ENCODE measurements at places on chromosomes 11 and 22.

GRCh38 chr11:124756753-124757227, 4.7 kb upstream of the VSIG2 start:
- no peak for DNase-seq

DNA sequence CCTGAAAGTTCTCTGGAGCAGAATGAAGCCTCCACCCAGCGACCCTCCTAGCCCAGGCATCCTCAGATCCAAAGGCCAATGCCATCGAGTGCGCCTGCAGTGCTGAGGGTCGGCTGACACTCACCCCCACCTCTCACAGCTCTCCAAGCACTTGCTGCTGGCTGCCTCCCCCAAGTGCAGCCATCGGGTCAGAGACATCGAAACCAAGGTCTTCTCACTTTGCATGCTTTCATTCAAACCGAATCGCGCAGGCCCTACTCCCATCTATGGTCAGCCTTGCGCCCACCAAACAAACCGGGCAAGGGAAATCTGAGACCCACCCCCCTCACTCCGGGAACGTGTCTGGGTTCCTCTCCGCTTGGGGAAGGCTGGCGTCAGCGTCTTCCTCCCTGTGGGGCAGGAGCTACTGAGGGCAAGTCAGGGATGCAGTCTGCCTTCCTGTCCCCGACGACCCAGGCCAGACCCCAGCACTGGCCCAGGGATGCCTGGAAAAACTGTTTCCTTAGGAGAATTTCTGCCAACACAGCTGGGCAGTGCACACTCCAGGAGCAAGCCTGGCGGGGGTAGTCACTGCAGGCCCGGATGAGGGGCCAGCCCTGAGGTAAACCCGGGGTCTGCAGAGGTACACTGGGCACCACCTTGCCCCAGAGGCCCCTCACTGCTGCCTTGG, 7.0 kb downstream of the WNT7B start:
- no peak for DNase-seq

GRCh38 chr22:22870577-22871404, 16.8 kb upstream of the IGLL5 start:
- no peak for DNase-seq

DNA sequence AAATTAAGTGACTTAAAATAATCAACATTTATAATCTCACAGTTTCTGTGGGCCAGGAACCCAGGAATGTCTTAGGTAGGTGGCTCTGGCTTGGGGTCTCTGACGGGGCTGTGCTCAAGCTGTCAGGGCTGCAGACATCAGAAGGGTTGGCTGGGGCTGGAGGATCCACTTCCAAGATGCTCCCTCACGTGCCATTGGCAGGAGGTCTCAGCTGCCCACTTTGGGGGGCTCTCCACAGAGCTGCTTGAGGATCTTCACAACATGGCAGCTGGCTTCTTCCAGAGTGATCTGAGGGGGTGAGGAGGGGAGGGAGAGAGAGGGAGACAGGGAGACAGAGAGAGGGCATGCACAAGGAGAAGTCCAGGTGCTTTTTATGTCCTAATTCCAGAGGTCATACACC, 18.1 kb downstream of the SLC2A11 start:
- no peak for DNase-seq

GRCh38 chr22:36432592-36433317, 45.0 kb upstream of the MYH9 start:
- no peak for DNase-seq

GRCh38 chr11:92954003-92954402, 15.4 kb upstream of the MTNR1B start:
- DNase-seq = no peak

- no peak for DNase-seq
Observed at GRCh38 chr11:103800406-103801114, 235.9 kb upstream of the DDI1 start.

GRCh38 chr22:45774001-45774670, 102.5 kb downstream of the ATXN10 start:
- DNase-seq = no peak

DNA sequence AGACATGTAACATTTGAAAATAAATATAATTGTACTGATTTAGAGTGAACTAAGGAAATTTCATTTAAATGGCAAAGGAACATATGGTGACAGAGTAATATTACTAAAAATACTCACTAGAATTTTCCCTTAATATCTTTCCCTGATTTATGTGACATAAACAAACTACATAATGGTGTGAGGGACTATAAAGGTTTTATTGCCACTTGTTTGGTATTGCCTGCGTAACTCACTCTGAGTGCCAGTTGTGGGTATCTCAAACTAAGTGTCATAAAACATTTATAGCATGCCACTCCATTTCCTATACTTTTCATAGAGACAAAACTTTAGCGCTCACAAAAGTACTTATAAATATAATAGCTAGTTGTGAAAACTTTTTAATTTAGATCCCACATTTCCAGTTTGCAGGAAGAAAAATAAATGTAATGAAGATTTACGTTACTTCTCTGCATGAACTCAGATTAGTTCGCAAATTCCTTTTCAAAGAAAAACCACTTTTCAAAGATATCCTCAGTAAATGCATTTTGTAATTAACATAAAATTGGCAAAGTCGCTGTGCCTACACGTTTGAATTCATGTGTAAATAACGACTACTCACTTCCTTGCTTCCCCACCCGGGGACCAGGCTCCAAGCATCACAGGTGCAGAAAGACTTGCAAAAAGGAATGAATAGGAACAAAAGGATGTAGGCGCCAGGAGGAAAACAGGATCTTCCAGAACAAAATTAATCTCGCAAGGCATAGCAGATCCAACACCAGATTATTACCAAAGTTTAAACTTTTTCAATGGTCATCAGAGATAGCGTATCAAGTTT, 1.6 kb upstream of the QSER1 start:
- no peak for DNase-seq

- peak; percentile 52 for DNase-seq
Observed at GRCh38 chr11:32316858-32317642, 118.3 kb downstream of the WT1 start.

DNA sequence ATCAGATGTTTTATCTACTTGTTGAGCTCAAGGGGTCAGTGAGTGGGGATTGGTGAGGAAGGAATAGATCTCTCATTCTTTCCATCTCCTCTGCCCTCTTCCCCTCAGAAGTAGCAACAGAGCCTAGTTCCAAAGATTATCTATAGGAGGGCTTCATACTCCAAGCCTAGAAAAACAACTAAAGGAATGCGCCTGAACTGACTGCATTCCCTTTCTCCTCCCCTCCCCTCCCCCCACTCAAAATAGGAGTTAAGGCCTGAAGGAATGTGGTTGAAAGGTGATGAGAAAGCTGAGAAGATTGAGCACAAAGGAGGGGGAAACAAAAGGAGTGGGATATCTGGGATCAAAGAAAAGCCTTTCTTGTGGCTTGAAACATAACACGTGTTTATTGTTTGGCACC, 10.5 kb downstream of the EMSY start:
- no peak for DNase-seq

DNA sequence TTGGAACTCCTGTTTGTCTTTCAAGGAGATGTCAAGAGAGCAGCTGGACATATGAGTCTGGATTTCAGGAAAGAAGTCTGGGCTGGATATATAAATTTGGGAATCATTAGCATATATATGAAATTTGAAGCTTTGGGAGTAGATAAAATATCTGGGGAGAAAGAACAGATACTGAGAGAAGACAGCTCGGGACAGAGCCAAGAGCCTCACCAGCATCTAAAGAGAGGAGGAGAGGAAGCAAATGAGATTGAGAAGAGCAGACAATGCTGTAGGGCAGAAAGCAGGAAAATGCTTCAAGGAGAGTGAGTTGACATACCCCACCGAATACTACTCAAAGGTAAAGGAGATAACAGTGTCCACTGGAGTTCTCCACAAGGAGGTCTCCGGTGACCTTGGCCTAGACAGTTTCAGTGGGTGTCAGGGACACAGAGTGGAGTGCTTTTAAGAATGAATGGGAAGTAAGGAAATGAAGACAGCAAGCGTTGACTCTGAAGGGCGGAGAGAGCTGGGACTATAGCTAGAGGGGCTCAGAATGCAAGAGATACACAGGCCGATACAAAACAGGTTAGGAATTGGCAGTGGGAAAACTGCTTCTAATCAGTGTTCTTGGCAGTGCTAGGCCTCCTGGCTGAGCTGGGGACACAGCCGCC, 862 bp downstream of the APBB1 start:
- no peak for DNase-seq

- no peak for DNase-seq
Observed at GRCh38 chr11:61193596-61193995, 9.7 kb upstream of the PGA3 start.

- peak; percentile 62 for DNase-seq
Observed at GRCh38 chr11:111935317-111936039, 1.7 kb upstream of the DIXDC1 start.

DNA sequence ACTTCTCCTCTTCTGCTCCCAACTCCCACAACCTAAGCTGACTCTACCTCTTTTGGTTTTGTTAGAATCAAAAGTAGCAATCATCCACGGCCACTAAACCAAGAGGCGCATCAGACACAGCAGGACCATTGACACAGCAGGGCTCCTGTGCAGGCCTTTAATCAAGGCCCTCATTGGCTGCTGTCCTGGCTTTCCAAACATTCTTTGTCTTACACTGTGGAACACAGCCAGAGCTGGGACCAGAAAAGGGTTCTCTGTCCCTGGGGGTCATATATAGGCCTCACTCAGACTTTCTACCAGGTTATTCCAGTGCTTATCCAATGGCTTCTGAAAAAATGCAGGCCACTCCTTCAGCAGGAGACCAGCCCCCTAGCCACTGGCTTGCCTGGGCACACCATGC, 212.7 kb upstream of the NTM start:
- DNase-seq = no peak

GRCh38 chr11:32479291-32479690, 44.0 kb upstream of the WT1 start:
- DNase-seq = no peak

GRCh38 chr22:22168190-22168940, 76.2 kb upstream of the VPREB1 start:
- DNase-seq = peak; percentile 88

DNA sequence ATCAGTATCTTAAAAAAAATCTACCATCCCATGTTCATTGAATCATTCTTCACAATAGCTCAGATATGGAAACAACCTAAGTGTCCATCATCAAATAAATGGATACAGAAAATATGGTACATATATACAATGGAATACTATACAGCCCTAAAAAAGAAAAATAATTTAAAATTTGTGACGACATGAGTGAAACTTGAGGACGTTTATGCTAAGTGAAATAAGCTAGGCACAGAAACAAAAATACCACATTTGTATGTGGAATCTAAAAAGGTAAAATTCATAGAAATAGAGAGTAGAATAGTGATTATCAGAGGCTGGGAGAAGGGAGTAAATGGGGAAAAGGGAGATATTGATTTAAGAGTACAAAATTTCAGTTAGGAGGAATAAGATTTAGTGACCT, 38.8 kb downstream of the OR9I1 start:
- no peak for DNase-seq

DNA sequence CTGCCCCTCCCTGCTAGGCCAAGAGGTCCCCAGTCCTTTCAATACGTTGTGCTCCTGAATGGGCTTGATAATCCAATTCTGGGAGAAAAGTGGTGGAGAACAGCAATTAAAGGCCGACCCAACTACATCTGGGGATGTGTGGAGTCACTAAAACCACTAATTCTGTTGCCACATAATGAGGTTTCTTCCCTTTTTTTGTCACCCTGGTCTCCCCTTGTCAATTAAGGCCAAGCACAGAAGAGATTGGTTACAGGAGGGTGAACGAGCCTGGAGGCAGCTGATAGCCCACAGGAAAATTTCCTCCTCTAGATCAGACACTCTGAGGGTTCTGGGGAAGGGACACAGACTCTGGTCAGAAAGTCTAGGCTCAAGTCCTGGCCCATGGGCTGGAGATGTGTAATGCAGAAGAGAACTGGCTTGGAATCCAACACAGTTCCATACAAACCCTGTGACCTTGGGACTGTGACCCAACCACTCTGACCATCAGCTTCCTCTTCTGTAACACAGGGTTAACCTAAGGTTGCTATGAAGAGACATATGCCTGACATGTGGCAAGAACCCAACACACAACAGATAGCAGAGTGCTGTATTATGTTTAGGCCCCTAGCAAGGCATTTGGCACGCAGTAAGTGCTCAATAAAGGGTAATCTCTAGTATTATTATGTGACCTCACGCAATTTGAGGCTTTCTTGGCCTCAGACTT, 146.4 kb downstream of the CHST1 start:
- peak; percentile 15 for DNase-seq

- DNase-seq = no peak
Observed at GRCh38 chr22:44437216-44438055, 60.6 kb downstream of the RTL6 start.

- no peak for DNase-seq
Observed at GRCh38 chr11:84292006-84292405, 1005.8 kb upstream of the CCDC90B start.

- no peak for DNase-seq
Observed at GRCh38 chr11:133545199-133545803, 13.0 kb upstream of the OPCML start.

DNA sequence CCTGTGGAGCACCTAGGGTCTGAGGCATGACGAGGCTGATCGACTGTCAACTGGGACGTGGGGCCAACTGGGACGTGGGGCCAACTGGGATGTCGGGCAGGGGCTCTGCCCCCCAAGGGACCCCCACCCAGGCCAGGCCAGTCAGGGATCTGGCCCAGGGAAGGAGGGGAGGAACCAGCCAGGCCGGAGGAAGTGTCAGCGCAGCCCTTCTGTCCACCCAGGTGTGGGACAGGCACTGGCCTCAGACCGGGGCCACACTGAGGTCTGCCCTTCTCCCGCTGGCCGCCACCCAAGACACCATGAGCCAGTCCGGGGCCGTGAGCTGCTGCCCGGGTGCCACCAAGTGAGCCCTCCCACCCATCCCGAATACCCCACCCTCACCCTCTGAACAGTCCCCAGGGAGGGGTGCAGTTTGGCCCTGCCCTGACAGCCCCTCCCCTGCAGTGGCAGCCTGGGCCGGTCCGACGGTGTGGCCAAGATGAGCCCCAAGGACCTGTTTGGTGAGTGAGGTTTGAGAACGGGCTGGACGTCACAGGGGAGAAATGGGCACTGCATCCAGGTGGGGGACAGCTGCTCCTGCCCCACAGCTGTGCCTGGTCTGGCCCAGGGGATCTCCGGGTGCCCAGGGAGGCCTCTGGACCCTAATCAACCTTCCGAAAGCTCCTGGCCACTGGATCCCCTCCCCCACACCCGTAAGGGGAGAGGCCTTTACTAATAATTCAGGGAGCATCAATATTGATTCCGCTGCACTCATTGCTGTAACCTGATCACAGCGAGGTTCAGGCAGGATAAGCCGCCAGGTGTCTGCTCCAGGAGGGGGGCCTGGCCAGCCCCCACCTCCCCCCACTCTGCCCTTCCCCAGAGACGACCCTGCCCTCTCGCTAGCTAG, 3.3 kb downstream of the EPS8L2 start:
- DNase-seq = no peak

DNA sequence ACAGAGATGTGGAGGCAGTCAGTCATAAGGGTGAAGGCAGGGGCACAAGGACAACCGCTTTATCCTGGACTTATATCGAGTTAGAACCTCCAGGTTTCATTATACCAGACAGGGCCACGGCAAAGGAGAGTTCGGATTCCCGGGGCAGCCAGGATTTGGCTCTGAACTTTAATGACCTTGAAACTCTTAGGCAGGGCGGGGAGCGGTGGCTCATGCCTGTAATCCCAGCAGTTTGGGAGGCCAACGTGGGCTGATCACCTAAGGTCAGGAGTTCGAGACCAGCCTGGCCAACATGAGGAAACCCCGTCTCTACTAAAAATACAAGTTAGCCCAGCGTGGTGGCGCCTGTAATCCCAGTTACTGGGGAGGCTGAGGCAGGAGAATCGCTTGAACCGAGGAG, 1.1 kb upstream of the MYRF start:
- DNase-seq = no peak

GRCh38 chr11:63551889-63552266, 11.3 kb downstream of the PLAAT2 start:
- no peak for DNase-seq

Measured in OCI-M1 (cell line).